ENCODE measurements at places on chromosomes 2 and 18.

- DNase-seq, result no peak
Observed at GRCh38 chr2:19973466-19973865, 16.4 kb downstream of the WDR35 start.

GRCh38 chr18:62766266-62766665 lies 50.9 kb downstream of the PHLPP1 start:
- DNase-seq, result no peak

GRCh38 chr2:177179227-177179626 lies 33.4 kb upstream of the HNRNPA3 start:
- DNase-seq, result no peak

DNA sequence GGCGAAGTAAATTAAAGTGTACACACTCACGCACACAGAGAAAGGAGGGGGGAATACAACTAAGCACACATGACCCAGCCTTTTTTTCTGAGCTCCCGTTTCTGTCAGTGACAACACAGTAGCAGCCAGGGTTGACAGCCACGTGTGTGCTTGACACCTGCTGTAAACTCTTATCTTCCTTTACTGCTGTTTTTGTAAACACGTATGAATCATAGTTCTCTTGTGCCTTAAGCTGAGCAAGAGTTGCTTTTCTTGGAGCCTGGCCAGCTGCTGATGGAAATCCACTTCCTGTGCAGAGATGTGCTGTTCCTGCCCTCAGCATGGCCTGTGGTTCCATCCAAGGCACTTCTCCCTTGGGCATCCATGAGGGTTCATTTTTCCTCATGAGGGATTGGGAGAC lies 561.9 kb downstream of the GALR1 start:
- no peak for DNase-seq
